Activated CD4-positive, alpha-beta memory T cell treated with anti-CD3 and anti-CD28 coated beads, Interleukin-2, amount 10 ng/mL, durations not matched to agents 7 days and 5 days (primary cell): ENCODE measurements at places on chromosomes 4 and X.

GRCh38 chr4:134320048-134320447, 118.5 kb upstream of the PABPC4L start:
- no peak for DNase-seq

- DNase-seq, result no peak
Observed at GRCh38 chr4:109921384-109921808, 8.7 kb downstream of the EGF start.

GRCh38 chrX:93422693-93423092, 250.7 kb downstream of the NAP1L3 start:
- DNase-seq, result no peak

DNA sequence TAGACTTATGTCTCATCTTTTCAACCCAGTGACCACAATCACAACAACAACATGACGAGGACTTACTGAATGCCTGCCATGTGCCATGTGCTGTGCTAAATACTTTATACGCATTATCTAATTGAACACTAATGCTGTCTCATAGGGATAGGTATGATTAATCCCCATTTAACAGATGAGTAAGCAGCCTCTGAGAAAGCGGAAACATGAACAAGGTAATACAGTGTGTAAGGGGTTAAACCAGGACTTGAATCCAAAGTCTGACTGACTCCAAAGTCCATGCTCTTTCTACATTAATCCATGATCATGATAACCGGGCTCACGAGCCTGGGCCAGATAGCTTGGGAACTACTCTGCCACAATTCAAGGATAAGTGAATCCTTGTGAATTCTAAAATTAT, 105.3 kb upstream of the MBNL3 start:
- DNase-seq, result no peak

DNA sequence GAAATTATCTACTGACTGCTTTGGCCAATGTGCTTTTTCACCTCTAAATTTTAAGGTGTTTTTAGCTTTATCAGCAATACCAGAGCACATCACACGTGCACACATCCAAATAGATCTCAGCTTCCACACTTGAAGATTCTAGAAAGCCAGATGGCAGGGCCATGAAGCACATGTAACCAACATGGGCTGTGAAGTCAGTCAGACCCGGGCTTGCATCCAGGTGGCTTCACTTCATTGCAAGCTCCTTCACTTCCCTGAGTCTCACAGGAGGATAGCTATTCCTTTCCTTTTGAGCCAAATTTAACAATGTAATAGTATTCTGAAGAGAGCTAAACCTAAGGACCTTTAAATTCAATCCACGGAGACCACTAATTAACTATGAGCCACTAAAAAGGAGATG, 86.5 kb downstream of the SH3RF1 start:
- no peak for DNase-seq
